Stimulated activated CD8-positive, alpha-beta memory T cell treated with anti-CD3 and anti-CD28 coated beads, Interleukin-2, amount 100 ng/mL, for 1 hour (primary cell): ENCODE measurements at places on chromosomes 12 and 14.
A peak's percentile ranks its signal among the peaks of the same experiment; 100 is the strongest.

DNA sequence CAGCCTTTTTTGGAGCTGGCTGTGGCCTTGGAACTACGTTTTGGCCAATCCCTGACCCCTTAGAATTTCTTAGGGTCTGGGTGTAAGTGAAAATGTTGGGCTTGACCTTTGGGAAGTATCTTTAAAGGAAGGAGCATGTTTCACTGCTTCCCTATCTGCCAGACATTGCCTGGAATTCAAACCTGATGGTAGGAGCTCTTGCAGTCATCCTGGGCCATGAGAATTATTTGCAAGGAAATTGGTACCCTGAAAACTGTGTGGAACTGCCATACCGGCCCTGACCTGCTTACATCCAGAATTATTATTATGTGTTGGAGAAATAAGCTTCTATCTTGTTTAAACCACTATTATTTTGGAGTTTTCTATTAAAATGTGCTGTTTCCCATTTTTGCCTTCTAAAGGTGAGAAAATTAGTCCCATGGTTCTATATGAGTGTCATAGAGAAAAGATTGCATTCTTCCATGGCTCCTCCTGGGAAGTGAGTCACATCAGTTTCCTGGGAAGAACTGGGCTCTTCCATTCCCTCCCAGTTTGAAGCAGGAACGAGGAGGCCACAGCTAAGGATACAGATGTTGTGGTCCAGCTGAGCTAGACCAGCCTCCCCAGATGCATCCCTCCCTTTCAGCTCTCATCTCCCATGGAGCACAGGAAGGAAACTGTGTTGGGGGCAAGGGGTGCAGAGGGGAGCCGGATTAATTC, 9.5 kb upstream of the PGF start:
- no peak for DNase-seq

GRCh38 chr12:53200458-53201176, 6.4 kb downstream of the ITGB7 start:
- DNase-seq: no peak

DNA sequence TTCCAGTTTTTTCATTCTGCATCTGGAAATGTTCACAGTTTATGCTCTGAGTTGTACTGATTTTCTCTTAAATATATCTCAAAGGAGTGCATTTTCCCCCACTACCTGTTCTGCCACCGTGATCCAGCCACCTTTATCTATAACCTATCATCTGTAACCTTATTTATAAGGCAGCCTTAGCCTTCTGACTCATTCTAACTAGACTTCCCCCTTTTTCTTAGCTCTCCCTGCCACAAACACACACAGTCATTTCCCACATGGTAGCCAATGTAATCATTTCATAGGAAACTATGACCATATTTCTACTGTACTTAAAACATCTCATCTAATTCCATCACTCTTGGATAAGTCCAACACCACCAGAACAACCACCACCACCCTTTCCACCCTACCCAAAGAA, 10.8 kb upstream of the GYS2 start:
- DNase-seq: no peak

DNA sequence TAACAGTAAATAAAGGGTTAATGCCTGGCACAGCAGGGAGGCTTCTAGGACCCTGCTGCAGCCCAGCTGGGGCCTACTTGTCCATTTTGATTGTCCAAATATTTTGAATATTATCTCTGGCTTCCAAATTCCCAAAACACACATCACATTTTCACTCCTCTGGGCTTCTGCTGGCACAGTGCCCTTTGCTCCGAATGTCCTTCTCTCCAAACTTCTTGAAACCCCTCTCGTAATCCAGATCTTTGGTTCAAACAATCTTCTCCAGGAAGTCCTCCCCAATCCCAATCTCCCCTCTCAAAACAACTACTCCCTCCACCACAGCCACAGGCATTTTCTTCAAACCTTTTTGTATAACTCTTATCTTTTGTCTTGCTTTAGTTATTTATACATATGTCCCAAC, 225.6 kb downstream of the PPM1H start:
- DNase-seq: no peak

GRCh38 chr14:29805415-29806123, 122.1 kb downstream of the PRKD1 start:
- DNase-seq: no peak

DNA sequence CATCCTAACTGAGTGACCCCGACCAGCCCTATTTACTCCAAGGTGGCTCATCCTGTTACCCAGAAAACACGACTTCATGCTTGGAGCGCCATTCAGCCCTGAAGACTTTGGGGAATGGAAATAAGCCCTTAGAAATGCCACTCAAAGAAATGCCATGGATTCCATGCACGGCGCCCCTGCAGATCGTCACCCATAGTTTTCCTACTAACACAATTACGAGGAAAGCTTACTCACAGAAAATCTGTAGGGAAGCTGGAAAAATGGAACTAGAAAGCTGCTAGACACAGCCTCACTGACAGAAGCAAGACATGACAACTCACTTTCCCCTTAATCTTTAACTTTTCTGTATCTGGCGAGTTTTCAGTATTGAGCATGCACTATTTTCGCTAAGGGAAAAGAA, 19.5 kb downstream of the NUAK1 start:
- DNase-seq: no peak

DNA sequence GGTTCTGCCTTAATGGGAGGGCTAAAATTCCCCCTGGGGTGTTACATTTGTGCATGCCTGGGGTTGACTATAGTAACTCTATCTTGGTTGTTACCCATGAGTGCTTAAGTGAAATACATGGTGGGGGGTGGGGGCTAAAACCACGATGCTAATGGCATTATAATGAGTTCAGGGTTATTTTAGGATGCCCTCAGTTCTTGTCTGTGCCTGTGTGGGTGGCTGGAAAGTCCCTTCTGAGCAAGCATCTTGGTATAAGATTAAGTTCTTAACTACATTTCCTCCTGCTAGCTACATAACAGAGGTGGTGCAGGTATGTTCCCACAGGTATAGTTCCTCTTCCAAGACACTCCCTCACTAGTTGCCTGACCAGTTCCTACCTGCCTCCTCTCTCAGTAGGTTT, 822.3 kb downstream of the LRFN5 start:
- DNase-seq: no peak

- no peak for DNase-seq
Measured at GRCh38 chr12:50927356-50927755, 25.0 kb upstream of the HIGD1C start.

DNA sequence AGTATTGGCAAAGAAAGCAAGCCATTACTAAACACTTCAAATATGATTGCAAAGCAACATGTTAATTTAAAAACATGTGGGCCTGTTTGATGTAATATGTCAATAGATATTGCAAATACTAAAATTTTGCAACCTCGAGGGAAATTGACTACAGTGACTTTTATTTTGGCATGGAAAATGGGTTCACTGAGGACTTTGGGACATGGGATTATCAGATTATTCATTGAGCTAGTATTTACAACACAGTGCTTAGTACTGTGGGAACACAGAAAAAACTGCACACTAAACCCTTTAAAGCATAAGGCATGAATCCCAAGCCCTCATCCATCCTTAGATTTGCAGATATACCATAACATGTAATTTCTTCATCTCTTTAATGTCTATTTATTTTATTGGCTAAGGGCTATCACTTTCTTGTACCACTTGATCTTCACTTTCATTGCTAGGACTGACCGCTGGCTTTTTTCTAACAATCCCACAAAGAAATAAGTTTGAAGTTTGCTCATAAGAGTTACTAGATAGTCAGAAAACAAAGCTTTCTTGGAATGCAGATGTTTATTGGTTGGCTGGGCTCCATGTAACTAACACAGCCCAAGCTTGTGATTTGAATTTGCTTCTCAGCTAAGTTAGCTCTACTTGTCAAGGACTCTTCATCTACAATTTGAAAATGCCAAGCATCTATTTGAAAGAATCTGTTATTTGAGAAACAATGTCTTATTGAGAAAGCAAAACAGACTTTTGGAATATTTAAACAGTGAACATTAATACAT, 48.7 kb downstream of the PPFIBP1 start:
- no peak for DNase-seq

DNA sequence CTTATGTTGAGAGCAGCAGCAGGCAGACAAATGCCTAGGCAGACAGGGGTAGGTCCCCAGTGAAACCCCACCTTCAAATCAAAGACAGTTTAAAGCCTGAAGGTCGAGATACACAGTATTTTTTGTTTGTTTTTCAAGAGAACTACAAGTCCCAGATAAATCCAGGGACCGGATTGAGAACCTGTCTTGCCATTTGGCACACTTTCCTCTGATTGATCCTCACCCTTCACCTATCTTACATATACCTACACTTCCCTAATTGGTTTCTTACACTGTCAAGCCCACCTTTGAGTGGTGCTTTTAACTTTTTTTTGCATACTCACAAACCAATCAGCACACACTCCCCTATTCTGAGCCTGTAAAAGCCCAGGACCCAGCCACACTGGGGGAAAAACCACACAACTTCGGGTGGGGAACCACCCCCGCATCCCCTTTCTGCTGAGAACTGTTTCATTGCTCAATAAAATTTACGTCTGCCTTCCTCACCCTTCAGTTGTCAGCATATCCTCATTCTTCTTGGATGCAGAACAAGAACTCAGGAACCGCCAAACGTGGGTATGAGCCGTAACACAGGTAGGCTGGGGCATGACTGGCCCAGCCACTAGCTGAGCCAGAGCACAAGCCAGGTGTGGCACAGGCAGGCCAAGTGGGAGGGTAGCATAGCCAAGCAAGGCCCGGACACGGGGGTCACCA, 11.1 kb downstream of the DICER1 start:
- DNase-seq: no peak

DNA sequence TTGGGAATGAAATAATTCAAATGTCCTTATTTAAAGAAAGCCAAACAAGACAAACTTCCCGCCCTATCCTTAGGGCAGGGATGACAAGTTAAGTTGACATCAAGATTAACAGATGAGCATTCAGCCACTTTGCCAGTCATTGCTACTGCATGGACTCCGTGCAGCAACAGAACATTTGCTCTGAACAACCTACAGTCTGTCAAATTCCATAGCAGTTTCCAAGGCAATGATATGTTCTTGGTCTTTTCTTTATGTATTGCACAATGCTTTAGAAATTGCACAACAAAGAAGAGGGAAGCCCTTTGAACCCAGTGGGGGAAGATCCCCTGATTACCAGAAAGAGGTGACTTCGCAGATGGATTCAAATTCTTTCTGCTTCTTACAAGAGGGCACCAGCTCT, 269.8 kb downstream of the BCAT1 start:
- DNase-seq: no peak

DNA sequence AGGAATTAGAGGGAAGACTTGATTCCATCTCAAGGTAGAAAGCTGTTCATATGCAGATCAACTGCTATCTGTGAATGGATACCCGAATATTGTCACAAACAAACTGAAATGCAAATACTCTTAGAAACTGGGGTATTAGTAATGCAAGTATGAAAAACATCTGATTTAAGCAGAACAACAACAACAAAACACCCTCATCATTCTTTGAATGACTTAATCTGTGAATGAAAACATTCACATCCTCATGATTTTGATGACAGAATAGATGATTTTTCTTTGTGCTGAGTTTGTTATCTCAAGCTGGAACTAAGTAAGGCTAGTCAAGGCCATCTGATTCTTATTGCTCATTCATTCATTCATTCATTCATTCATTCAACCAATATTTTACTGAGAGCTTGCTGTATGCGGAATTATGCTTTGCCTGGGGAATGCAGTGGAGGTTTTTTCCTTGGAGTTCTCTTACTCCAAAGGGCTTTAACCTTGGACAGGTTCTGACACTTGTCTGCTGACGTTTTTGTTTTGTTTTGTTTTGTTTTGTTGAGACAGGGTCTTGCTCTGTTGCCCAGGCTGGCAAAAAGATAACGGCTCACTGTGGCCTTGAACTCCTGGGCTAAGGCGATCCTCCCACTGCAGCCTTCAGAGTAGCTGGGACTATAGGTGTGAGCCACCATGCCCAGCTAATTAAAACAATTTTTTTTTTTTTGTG, 23.3 kb downstream of the OR10G3 start:
- DNase-seq: no peak

GRCh38 chr12:124567673-124568373, 411 bp upstream of the NCOR2 start:
- peak; percentile 67 for DNase-seq

GRCh38 chr14:102826161-102826560, 48.9 kb downstream of the TRAF3 start:
- DNase-seq: no peak

DNA sequence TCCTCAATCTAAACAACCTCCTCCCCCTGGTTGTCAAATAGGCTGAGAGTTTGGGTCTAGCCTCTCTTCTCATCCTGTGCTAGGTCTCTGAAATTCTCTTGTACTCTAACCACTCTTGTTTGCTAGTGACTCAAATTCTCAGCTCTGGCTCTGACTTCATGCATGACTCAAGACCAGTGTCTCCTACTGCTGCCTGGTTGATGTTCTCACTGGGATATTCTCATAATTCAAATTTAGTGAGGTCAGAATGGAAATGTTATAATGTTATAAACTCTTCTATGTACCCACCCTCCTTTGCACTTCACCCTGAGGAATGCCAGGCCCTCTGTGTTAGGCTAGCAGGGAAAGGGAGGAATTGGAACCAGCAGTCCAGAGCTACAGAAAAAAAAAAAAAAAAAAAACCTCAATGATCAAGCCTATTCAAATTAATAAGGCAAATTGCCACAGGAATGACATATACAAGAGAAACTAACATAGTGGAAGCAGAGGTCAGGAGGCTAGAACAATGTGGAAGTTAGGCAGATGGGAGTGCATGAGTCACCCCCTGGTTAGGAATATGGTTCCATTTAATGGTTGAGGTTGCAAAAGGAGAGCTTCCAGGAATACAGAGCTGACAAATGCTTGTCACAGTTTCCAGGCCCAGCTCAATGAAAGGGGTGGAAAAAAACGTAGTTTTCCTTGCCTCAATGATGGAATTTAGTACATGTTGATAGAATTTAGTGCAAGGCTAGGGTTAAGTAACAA, 459.5 kb downstream of the RMST start:
- DNase-seq: no peak

DNA sequence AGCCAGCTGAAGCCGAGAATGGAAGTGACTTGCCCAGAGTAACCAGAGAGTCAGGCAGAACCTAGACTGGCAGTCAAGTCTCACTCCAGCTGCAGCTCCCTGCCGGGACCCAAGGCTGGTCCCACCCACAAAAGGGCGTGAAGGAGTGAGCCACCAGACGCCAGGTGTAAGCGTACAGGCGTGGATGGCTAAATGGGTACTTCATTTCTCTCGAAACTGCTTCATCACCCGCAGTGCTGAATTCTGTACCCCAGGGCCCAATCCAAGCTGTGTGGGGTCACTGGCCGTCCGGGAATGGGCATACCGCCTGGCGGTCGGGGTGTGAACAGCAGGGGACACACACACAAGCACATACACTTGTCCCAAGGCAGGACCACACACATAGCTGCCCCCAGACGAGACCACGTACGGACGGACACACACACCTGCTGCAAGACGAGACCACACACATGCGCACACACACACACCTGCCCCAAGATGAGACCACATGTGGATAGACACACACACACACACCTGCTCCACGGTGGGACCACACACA, 34.8 kb downstream of the DEGS2 start:
- DNase-seq: no peak

- DNase-seq: no peak
Measured at GRCh38 chr12:26246483-26247164, 51.3 kb downstream of the SSPN start.

GRCh38 chr12:26212396-26212795, 17.0 kb downstream of the SSPN start:
- DNase-seq: no peak
